ENCODE measurements at places on chromosomes 16 and 17. TPM values are rescaled to one million over a fixed set of nuclear protein-coding genes. Genes with fewer than 3 reads are reported as not detected.

DNA sequence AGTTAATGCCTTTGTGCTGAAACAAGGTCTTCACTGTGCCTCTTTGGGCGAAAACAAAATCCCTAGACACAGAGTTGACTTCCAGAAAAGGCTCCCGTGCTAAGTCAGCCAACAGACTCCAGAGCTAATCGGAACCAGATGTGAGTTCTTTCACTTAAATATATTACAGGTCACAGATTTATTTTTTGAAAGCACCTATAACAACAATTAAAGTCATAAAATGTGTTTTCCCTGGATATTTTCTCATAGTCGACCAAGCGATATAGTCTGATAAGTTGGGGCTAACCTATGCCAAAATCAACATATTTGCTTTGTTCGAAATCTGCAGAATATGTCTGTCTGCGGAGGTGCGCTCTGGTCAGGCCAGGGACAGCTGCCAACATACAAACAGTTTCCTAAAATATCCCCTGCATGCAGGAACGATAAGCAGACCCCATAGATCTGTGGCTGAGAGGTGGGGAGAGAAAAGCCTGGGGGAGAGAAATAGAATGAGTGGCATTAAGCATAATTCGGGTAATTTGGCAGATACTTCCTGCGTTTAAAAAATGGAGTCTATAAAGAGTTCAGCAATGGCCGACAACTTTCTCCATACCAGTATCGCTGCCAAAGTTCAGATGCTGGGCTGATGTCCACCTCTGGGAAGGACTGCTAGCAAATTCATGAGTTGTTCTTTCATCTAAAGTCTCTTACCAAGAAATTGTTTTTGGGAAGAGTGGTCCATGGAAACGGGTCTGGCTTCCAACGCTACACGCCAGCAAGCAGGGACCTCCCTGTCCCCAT is 50.8 kb upstream of the MYH10 start:
- no peaks in the 10 kb centered on the region for H3K4me1 ChIP-seq
- no peaks in the 10 kb centered on the region for H3K36me3 ChIP-seq
- no peak for DNase-seq
- no peak overlapping the region for H3K27ac ChIP-seq

GRCh38 chr17:45101883-45102811 is 30.2 kb downstream of the PLCD3 start:
- peaks cover 64% of the 10 kb centered on the region for H3K36me3 ChIP-seq
- no peak overlapping the region for H3K27ac ChIP-seq
- DNase-seq, result no peak
- H3K4me3 ChIP-seq, result no peak overlapping the region

GRCh38 chr17:38324772-38325171 is 19.0 kb downstream of the GPR179 start:
- peaks cover 14% of the 10 kb centered on the region for H3K36me3 ChIP-seq
- H3K27ac ChIP-seq, result no peak overlapping the region
- no peak overlapping the region for H3K4me3 ChIP-seq
- peaks cover 12% of the 10 kb centered on the region for H3K4me1 ChIP-seq
- no peak for DNase-seq

DNA sequence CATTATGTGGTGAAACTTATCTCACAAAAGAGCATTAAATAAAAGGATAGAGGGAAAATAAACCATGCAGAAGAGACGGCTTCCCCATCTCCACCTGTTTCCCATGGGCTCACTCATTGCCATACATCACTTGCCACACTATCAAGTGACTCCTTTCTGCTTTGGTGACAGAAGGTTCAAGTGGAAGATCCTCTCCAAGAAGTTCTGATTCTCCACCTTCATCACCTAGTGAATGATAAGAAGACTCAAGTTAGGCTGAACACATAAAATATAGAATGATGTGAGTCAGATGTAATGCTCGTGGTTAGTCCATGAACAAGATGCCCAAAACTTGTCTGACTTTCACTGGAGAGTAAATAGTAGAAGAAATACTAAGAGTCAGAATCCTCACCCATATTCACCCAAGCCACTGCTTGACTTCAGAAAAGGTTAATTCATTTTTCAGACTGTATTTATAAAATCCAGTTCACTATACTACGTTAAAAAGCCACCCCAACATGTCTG is 100.1 kb upstream of the TOB1 start:
- H3K27ac ChIP-seq, result no peak overlapping the region
- no peaks in the 10 kb centered on the region for H3K27me3 ChIP-seq
- peaks cover 23% of the 10 kb centered on the region for H3K36me3 ChIP-seq
- no peak for DNase-seq
- H3K4me3 ChIP-seq, result no peak overlapping the region

GRCh38 chr16:1258906-1259759 is 3.3 kb downstream of the TPSD1 start:
- peak overlapping the region; percentile 9 for H3K27ac ChIP-seq
- peaks cover 12% of the 10 kb centered on the region for H3K27me3 ChIP-seq
- H3K4me3 ChIP-seq, result peak overlapping the region; percentile 18
- H3K36me3 ChIP-seq, result no peaks in the 10 kb centered on the region

GRCh38 chr17:10127819-10128425 is 70.5 kb downstream of the GAS7 start:
- peaks cover 8% of the 10 kb centered on the region for H3K27me3 ChIP-seq
- H3K4me3 ChIP-seq, result no peak overlapping the region
- H3K27ac ChIP-seq, result no peak overlapping the region
- H3K36me3 ChIP-seq, result no peaks in the 10 kb centered on the region
- no peak for DNase-seq

DNA sequence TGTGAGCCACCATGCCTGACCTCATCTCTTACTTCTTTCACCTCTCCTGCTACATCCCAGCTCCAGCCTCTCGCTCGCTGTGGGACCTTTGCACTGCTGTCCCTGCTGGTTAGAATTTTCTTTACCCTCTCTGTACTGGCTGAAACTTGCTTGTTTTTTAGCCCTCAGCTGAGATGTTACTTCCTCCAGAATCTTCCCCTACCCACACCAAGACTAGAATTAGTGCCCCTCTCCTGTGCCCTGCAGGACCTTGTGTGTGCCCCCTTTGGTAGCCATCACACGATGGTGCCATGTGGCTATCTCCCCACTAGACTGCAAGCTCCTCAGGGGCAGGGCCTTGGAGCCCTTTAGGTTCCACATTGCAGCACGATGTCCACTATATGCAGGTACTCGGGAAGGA is 84.1 kb downstream of the AIPL1 start:
- H3K4me1 ChIP-seq, result no peaks in the 10 kb centered on the region
- H3K27ac ChIP-seq, result no peak overlapping the region
- H3K27me3 ChIP-seq, result peaks cover 10% of the 10 kb centered on the region
- H3K36me3 ChIP-seq, result no peaks in the 10 kb centered on the region
- H3K4me3 ChIP-seq, result no peak overlapping the region

- DNase-seq, result no peak
- no peak overlapping the region for H3K4me3 ChIP-seq
- no peaks in the 10 kb centered on the region for H3K27me3 ChIP-seq
- no peak overlapping the region for H3K27ac ChIP-seq
Observed at GRCh38 chr16:50202926-50203624, 50.0 kb downstream of the TENT4B start.

The KRT14 gene
- total RNA-seq, result not detected

All from activated CD8-positive, alpha-beta T cell treated with anti-CD3 and anti-CD28 coated beads, Interleukin-2, amount 10 ng/mL, durations not matched to agents 7 days and 5 days (primary cell).